Mucosa of gallbladder (tissue), 1 donor: ENCODE measurements at places on chromosomes 5 and 9. TPM values are rescaled to one million over a fixed set of nuclear protein-coding genes. Genes with fewer than 3 reads are reported as not detected.

DNA sequence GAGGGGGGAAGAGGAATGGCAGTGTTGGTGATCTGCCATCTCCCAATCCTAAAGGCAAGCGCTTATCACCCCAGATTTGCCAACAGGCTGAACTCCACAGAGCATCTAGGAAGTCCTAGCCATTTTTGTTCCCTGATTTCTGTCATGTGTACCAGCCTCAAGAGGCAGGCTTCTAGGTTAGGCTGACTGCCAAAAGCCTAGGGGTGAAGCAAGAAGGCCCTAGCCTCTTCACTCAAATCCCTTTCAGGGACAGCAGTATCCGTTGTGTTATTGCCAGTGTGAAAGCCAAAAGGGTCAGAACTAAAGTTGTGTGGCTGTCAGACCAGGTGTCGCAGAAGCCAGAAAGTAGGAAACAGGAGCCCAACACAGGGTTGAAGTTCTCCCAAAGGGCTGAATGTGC, 14.7 kb downstream of the IGIP start:
- no peak for DNase-seq

DNA sequence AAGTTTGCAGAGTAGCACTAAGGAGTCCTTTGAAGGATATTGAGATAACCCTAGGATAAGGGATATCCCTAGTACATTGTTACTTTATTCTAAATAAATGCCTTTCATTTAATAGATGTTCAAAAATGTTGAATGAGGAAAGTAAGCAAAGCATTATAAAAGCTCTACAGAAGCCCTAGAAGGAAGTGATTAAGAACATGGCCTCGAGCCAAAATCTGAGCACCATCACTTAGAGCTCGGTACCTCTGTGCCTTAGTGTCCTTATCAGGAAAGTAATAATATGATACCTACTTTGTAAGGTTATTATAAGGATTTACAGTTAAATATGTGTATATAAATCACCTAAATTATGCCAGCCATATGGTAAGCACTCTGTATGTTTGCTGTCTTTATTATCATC, 242.6 kb downstream of the KIAA0825 start:
- DNase-seq: no peak

DNA sequence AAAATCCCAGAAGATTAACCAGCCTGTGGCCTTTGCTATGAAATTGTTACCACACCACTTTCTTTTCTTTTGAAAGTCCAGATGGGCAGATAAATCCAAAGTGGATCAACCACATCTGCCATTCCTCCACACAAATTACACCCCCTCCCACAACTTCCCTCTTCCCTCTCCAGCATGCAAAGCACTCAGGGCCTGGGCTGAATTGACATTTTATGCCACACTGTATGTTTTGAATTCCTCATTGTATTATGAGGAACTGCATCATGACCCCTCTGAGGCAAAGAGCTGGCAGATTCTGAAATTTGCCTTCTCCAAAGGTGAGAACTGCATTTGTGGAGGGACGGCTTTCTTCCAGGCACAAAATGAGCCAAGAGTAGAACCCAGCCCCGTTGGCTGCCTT, 589.2 kb upstream of the KLF4 start:
- DNase-seq: no peak

- no peak for DNase-seq
Measured at GRCh38 chr5:116858705-116859333, 284.2 kb upstream of the SEMA6A start.

GRCh38 chr5:132289097-132289496, 5.1 kb upstream of the SLC22A4 start:
- no peak for DNase-seq

DNA sequence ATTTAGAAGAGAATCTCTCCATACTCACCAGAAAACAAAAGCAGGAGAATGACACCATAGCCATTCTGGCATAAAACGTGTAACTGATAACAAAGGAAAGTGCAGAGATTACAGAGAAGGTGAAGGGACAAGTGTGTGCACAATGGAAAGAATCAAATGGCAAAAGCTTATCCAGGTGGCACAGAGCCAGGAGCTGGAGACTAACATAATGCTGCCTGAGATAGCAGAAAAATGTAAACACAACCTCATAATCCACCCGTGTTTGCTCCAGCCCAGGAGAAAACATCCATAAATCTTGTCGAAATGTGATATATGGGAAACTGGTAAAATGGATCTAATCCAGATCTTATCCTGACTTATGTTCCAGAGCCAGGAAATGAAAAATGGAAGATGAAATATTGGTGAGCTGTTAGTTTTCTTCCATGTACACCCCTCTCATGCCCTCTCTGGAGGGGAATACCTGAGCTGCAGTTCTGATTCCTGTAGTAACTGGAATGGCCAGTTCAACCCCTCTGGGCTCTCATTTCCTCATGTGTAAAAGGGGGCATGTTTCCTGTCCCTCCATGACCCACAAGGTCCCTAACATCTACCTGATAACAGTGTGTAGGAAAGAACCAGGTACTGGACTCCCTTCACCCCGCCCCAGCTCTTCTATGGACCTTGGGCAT, 212.3 kb upstream of the DAPK1 start:
- DNase-seq: peak; percentile 61

DNA sequence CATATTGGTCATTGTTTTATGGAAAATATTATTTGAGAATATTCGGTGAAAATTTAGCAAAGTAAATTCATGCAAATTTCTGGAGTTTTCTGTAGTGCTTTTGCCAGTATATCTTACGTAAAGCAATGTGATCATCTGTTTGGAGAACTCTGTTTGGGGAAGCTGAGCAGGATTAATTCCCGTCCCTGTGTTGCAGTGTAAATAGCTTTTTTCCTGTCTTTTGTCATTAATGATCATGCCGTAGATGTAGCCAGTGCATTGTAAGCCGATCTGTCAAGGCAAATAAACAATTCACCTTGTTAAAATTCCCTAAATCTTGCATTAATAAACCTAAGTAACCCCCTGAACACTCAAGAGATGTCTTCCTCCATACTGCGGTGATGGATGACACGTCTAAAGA, 39.2 kb downstream of the PPIC start:
- no peak for DNase-seq

DNA sequence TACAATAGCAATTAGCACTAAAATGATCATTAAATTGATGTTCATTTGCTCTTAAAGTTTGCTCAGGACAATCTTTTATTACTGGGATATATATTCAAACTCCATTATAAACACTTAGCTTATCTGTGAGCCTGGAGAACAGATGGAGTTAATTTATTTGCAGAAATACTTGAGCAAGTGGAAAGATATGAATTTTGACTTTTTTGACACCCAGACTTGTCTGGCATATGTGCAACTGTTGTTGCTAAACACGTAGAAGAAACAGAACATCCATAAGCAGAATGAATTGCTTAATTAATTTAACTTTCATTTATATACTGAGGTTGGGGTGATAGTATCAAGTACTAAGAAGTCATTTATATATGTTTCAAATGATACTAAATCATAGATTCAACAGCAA, 820.7 kb upstream of the TYRP1 start:
- no peak for DNase-seq

- no peak for DNase-seq
Measured at GRCh38 chr9:126599047-126599650, 14.6 kb upstream of the LMX1B start.

DNA sequence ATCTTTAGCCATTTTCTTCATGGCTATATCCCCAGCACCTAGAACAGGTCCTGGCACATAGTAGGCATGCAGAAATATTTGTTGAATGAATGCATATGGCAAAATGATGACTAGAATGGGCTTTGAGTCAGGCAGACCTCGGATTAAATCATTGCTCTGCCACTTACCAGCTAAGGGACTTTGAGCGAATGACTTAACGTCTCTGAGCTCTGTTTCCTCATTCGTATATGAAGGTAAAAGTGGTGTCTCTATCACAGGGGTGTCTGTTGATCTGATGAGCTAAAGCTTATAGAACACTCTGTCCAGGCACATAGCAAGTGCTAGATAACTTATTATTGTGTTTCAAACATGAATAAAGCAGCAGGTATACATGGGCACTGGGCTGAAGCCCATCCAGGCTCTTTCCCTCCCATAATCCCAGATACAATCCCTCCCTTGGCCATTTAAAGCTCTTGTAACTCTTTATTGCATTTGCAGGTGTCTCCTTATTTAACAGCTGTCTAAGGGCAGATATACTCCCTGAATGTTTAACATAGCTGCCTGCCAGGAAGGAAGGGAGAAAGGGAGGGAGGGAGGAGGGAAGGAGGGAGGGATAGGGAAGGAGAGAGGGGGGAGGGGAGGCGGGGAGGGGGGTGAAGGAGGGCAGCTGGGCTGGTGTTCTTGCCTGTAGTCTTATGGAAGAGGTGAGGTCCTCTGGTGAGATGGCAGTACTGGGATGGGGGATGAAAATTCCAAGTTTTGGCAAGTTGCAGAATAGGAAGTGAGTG, 23.2 kb upstream of the STXBP1 start:
- no peak for DNase-seq

- DNase-seq: no peak
Measured at GRCh38 chr5:130333089-130333488, 428.8 kb downstream of the CHSY3 start.

DNA sequence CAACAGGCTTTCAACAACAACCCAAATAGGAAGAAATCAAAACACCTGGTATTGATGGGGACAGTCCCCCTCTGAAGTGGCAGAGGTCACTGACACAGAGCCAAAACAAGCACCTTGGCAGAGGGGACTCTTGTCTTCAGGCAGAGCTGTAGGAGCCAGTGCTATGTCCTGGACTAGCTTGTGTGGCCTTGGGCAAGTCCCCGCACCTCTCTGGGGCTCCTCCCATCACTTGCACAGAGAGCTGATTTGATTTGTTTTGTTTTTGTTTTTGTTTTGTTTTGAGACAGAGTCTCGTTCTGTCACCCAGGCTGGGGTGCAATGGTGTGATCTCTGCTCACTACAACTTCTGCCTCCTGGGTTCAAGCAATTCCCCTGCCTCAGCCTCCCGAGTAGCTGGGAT, 100.8 kb downstream of the C9orf50 start:
- DNase-seq: no peak

DNA sequence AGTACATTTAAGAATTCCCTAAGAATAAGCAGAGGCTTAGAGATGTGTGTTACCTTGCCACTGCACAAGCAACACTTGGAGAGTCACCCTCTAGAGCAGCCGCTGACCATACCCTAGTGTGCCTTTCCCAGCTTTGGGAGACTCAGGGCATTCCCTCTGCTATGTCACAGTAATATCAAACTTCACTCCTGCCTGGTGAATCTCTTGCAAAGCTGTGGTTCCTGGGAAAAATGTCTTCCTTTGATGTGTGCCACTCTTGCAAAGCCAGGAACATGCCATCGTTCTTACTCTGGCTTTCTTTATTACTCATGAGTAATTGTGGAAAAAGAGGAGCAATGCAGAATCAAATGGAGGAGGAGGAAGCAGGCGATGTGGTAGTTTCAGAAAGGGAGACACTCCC, 173.2 kb downstream of the CCDC192 start:
- no peak for DNase-seq

GRCh38 chr9:108117306-108117705, 627.7 kb upstream of the KLF4 start:
- DNase-seq: no peak

- DNase-seq: no peak
Measured at GRCh38 chr5:31463351-31463750, 68.5 kb downstream of the DROSHA start.

GRCh38 chr5:43294226-43294625, 19.0 kb downstream of the HMGCS1 start:
- DNase-seq: no peak

DNA sequence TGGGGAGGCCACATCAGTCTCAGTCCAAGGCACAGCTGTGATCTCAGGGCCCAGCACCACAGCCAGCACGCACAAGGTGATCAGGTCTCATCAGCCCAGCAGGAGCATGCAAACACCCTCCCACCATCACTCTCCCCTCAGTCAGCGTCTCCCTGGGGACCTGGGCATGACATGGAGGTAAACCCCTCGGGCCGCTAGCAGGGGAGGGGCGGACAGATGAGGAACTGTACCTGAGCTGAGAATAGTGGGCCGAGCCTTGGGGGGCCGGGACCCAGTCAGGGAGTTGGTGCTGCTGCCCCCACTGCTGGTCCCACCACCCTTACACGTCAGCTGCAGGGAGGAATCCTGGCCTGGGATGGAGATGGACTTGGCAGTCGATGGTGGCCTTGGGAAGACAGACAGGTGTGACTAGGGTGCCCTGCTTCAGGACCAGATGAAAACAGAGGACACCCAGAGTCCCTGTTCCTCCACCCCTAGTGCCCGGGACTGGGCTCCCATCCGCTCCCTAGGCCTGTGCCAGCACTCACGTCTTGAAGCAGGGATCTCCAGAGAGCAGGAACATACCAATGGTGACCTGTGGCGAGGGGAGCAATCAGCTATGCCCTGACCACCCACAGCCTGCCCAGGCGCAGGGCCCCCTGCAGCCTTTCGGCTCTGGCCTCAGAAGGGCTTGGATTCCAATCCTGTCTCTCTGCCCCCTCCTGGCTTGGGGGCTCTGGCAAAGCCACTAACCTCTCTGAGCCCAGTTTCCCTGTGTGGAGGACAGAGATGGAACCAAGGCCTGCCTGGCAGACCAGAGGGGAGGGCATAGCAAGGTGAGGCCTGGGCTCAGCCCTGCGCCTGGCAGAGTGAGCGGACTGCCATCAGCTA, 10.4 kb upstream of the DPM2 start:
- no peak for DNase-seq

- peak; percentile 42 for DNase-seq
Measured at GRCh38 chr9:136311051-136312008, 7.4 kb upstream of the CCDC187 start.

DNA sequence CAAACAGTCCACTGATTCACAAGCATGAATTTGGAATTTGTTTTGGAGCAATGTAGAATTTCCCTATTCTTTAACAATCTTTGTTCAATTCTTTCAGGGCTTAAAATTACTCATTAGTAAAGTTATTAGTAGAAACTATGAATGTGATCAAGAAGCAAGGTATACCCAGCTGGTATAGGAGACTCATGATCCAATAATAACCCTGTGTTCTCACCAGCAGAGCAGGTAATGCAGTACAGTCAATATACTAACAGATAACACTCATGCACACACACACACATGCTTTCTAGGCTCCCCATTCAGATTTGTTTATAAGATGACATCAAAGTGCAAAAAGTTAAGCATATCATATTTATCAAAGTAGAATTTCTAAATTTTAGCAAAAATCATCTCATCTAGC, 445.2 kb downstream of the ELAVL2 start:
- DNase-seq: no peak

GRCh38 chr9:38110476-38110875, 41.4 kb upstream of the SHB start:
- no peak for DNase-seq

- DNase-seq: no peak
Measured at GRCh38 chr5:73985145-73985544, 359.1 kb downstream of the ARHGEF28 start.

The FOXD4L5 gene
- not detected for total RNA-seq

The PHAX gene
- total RNA-seq: 30.2 TPM

The ZCCHC7 gene
- 16.5 TPM for total RNA-seq

The MLANA gene
- not detected for total RNA-seq

The STKLD1 gene
- total RNA-seq: 1.1 TPM

The IL33 gene
- 17.7 TPM for total RNA-seq

The PCDHGA11 gene
- 4.2 TPM for total RNA-seq

The PCDHA5 gene
- 1.2 TPM for total RNA-seq
